CD4-positive, alpha-beta T cell treated with Interleukin-15 for 1 hour (primary cell): ENCODE measurements at places on chromosomes 4 and X.

- no peak for DNase-seq
Observed at GRCh38 chr4:161573836-161574235, 590.0 kb downstream of the FSTL5 start.

DNA sequence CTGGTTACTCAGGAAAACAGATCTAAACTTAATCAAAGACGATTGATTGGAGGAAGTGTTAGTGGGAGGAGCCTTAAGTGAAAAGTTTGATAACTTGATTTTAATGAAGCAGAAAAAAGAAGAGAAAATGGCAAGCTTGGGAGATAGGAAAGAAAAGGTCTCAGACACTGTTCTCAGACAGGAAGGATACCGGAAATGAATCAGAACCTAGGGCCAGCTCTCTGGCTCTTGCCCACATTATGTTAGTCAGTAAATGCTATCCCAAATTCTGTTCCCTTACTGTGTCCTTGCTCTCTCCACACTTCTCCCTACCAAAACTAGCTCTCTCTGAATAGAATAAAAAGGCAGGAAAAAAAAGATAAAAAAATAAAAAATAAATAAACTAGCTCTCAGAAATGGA lies 48.6 kb upstream of the TMEM164 start:
- no peak for DNase-seq

- no peak for DNase-seq
Observed at GRCh38 chrX:74422576-74423288, 1.4 kb downstream of the SLC16A2 start.

DNA sequence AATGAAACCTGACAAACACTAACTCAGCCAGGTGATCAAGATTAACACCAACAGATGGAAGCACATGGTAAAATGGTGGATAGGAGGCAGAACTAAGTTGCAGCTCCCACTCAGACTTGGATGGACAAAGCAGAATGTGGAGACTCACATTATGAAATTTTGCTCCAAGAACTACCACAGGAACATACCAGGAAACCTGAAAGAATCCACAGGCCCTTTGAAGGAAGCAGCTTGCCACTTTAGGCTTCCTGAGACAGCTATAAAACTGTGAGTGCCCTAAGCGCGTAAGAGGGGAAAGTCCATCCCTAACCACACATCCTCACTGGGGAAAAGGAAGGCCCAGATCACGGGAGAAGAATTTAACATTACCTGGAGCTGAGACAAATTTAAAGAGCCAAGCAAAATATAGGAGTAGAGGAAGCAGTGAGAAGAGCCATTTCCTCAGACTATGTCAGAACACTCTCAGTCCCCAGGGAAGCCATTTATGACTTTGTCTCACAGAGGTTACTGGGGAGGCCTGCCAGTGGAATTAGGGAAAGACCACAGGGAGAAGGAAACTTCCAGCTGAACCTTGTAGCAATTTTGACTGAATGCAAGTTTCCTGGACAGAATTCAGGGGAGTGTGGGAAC lies 224.5 kb downstream of the TEX13C start:
- DNase-seq = no peak

DNA sequence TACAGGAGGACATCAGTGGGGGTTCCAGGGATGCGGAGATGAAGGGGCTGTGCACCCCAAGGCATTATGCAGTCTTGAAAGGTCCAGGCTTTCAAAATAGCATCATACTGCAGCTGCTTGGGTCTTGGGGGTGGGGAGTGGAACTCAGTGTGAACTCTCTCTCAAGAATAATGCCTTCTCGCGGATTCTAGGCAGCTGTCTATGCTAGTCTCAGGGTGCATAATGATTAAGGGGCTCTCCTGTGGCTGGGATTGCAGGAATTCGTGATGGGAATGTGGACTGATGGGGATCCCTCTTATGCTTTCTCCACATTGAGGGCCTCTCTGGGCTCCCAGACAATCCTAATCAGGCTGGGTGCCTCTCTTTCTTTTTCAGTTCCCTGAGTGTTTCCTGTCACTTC lies 172.2 kb upstream of the ARHGAP24 start:
- DNase-seq = no peak

DNA sequence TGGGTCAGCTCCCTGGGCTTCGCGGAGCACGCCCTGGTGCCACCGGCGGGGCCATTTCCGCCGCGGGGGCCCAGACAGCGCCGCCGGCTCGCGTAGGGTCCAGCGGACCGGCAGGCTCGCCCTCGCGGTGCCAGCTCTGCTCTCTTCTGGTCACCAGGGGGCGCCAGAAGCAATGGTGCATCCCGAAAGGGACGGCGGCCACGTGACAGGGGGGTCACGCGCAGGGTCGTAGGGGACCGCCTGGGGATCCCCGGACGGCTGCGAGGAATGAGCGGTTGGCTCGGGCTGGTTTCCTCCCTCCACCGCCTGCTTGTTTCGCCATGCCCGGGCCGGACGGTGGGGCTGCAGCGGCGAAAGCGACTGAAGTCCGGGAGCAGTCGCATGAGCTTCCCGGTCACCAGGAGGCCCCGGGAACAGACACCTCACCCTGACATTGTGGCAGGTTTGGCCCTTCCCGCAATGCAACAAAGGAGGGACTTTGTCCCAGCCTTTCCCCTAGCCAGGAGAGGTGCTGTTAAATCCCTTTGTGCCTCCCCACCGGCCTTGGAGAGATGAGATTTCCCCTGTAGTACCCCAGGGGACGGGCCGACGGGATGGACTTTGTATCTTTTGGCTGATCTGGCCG lies 15.8 kb downstream of the ZCCHC12 start:
- peak; percentile 62 for DNase-seq

- no peak for DNase-seq
Observed at GRCh38 chrX:43731086-43731485, 75.0 kb downstream of the MAOA start.

GRCh38 chr4:139144161-139144859 lies 32.7 kb downstream of the ELF2 start:
- DNase-seq = peak; percentile 45

DNA sequence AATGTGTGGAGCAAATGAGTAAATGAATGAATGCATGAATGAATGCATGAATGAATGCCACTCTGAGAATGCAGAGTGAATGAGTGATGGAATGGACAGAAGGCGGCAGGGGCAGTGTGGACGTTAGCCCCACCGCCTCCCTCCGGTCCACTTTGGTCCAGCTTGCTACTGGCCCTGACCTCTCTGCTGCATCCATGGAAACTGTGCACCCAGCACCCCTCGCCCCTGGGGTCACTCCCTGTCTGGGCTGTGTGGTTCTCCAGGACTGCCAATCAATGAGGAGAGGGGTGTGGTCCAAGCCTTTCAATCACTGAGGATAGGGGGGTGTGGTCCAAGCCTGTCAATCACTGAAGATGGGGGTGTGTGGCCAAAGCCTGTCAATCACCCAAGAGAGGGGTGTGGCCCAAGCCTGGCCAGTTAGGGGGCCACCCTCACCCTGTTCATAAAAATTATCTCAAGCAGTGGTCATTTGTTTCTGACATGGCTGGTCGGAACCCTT lies 39.2 kb upstream of the ASMTL start:
- peak; percentile 64 for DNase-seq

- peak; percentile 30 for DNase-seq
Observed at GRCh38 chrX:134803551-134804183, 145.4 kb upstream of the PLAC1 start.

- DNase-seq = no peak
Observed at GRCh38 chr4:102675141-102675540, 85.6 kb downstream of the MANBA start.

GRCh38 chrX:41952102-41952501 lies 28.7 kb upstream of the CASK start:
- no peak for DNase-seq

DNA sequence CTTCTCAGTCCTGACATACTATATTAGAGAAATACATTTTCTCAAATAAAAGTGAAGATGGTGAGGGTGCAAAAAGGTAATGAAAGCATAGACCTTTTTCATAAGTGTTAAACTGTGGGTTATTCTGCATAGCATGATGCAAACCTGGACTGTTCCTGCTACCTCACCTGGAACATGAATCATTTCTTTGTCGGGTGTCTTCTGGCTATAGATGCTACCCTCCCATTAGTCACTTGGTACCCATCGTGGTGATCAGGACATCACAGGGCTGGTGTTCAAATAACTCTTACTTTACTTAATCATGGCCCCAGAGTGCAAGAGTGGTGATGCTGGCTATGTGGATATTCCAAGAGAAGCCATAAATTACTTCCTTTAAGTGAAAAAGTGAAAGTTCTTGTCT lies 264.7 kb upstream of the AGA start:
- DNase-seq = no peak
